CD4-positive, alpha-beta T cell (primary cell): ENCODE measurements at places on chromosomes 5 and 9. TPM values are rescaled to one million over a fixed set of nuclear protein-coding genes. Genes with fewer than 3 reads are reported as not detected.
A peak's percentile ranks its signal among the peaks of the same experiment; 100 is the strongest.

DNA sequence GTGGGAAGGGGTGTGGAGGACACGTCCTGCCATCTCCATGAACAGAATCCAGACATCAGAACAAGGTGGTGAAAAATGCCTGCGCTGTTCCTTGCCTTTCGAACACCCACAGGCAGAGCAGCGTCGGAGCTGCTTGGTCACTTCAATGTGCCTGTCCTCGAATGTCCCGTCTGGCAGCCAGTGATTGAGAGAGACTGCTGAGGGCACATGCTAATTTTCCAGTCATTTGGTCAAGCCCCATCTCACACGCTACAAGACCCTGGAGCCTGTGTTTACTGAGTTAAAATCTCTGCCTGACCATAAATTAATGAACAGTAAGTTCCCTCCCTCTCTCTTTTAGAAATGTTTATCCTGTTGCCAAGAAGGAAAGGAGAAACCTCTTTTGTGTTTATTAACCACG lies 149.3 kb downstream of the NTRK2 start:
- DNase-seq = no peak

GRCh38 chr5:178483620-178484019 lies 106.6 kb downstream of the COL23A1 start:
- DNase-seq = peak; percentile 78

GRCh38 chr5:15938186-15938585 lies 241.4 kb downstream of the MARCHF11 start:
- DNase-seq = no peak

GRCh38 chr5:27855491-27855890 lies 817.1 kb upstream of the CDH9 start:
- no peak for DNase-seq

The TRPM3 gene
- not detected for total RNA-seq

GRCh38 chr5:121152411-121152810 lies 688.3 kb downstream of the PRR16 start:
- no peak for DNase-seq

DNA sequence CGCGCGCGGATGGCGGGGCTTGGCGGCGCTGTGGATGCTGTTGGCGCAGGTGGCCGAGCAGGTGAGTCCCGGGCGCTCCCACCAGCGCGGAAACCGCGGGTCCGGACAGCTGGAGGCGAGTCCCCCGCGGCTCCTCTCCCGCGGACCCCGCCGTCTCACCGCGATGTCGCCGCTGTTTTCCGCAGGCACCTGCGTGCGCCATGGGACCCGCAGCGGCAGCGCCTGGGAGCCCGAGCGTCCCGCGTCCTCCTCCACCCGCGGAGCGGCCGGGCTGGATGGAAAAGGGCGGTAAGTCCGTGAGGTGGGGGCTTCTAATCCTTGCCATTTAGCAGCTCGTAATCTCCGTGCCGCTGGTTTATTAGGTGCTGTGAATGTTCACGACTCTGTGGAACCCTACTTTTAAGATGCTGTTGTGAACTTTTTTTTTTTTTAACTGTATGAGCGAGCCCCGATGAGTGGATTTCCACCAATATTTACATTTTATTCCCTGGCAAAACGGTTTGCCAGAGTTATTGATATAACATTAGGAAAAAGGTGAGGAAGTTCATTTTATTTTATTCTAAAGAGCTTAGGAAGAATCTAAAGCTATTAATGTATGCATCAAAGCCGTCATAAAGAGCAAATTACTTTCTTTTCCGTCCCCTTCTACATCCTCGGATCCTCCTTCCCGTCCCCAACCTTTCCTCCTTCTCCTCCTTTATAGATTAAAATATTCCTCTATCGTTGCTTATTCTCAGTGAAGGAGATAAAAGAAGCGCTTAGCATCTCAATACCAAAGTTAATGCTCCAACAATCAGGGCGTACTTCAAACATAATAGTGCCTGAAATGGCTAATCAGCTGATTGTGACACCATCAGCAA lies 579 bp downstream of the ADAMTS16 start:
- no peak for DNase-seq

GRCh38 chr5:83745816-83746215 lies 25.2 kb upstream of the HAPLN1 start:
- DNase-seq = no peak

DNA sequence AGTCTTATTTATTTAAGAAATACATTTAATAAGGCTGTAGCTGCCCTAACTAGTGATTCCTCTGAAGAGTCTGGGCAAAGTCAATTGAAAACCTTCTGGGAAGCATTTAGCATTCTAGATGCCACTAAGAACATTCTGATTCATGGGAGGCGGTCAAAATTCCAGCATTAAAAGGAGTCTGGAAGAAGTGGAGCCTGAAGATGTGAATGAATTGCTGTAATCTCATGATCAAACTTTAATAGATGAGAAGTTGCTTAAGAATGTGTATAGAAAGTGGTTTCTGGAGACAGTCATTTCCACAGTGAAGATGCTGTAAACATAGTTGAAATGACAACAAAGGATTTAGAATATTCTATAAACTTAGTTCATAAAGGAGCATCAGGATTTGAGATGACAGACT lies 61.4 kb downstream of the WDR41 start:
- DNase-seq = no peak

The IFNE gene
- total RNA-seq = not detected
